ENCODE measurements at places on chromosomes 2 and 18. TPM values are rescaled to one million over a fixed set of nuclear protein-coding genes. Genes with fewer than 3 reads are reported as not detected.

LIPG gene
- total RNA-seq, result 0.40 TPM

SP5 gene
- total RNA-seq, result not detected

POTEJ gene
- not detected for total RNA-seq

PCBP1 gene
- total RNA-seq, result 40.6 TPM

RAB17 gene
- 0.26 TPM for total RNA-seq

INO80D gene
- total RNA-seq, result 7.3 TPM

CFAP65 gene
- not detected for total RNA-seq

PDCL3 gene
- 18.7 TPM for total RNA-seq

MYO5B gene
- total RNA-seq, result 0.06 TPM

CPLX4 gene
- not detected for total RNA-seq

ATG4B gene
- total RNA-seq, result 60.7 TPM

TCF23 gene
- not detected for total RNA-seq

ZNF514 gene
- total RNA-seq, result 11.4 TPM

ANKRD53 gene
- total RNA-seq, result 0.37 TPM

OBSL1 gene
- 43.8 TPM for total RNA-seq

TMEM247 gene
- total RNA-seq, result not detected

TPO gene
- total RNA-seq, result not detected

Measured in aortic smooth muscle cell (primary cell).